DMS79 (cell line): ENCODE measurements at places on chromosomes 1 and 21.

GRCh38 chr21:44933199-44933917 lies 6.5 kb upstream of the SLX9 start:
- DNase-seq: no peak

DNA sequence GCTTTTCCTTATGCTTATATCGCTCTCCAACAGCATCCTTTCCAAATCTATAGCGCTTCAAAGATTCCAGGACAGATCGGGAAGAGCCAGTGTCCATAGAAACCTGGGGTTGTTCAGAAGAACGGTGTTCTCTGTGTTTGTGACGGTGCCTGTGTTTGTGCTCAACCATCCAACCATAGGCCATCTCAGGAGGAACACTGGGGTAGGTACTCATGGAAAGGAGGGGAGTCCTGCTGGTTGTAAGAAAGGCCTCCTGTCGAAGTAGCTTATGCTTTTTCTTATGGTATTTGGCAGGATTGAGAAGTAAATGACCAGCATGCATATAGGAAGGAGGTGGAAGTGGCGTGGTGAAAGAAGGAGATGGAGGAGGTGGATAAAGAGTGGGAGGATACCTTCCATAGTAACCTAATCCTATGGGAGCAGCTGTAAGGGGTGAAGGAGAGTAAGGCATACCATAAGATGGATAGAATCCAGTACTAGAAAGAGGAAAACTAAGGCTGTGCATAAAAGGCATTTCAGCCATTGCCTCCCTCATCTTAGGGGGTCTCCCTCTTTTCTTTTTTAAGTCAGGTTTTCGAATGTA lies 84.2 kb downstream of the ASH1L start:
- DNase-seq: no peak

DNA sequence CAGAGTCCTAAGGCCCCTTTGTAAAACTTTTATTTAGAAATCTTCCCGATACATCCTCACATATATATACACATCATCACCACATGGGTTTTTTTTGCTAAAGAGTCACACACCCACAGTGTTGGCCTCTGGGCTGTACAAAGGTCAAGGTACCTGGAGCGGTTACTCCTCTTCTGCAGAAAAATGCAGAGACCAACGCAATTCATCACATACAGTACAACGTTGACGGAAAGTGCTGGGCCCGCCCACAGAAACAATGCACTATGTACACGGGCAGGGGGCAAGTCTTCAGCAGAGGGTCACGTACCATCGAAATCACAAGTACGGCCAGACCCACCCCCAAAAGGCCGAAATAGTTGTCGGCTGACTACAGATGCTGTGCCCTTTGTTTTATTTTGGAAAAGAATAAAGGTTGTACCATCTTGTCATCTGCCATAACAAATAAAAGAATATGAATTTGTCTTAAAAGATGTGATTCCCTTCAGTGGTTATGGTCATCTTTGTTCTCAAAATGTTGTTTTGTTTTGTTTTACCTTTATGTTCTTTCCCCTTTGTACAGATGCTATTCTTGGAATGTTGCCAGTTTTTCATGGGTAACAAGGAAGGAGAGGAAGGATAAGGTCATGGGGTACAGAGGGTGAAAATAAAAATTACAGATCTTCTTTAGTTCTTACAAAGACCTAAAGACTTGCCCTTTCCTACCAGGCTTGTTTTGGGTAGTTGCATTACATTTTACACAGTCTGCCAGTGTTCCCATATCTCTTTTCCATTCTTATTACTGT lies 15.6 kb downstream of the TAL1 start:
- DNase-seq: peak; percentile 14

GRCh38 chr1:87334351-87335174 lies 5.9 kb downstream of the LMO4 start:
- peak; percentile 41 for DNase-seq

DNA sequence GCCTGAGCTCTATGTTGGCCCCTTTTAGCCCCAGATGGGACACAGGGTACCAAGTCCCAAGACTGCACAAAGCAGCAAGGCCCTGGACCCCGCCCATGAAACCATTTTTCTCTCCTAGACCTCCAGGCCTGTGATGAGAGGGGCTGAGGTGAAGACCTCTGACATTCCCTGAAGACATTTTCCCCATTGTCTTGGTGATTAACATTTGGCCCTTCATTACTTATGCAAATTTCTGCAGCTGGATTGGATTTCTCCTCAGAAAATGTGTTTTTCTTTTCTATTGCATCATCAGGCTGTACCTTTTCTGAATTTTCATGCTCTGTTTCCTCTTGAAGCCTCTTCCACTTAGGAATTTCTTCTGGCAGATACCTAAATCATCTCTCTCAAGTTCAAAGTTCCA lies 8.2 kb upstream of the PSMA5 start:
- no peak for DNase-seq
